NCI-H345 (cell line): ENCODE measurements at places on chromosomes 5 and 9.

DNA sequence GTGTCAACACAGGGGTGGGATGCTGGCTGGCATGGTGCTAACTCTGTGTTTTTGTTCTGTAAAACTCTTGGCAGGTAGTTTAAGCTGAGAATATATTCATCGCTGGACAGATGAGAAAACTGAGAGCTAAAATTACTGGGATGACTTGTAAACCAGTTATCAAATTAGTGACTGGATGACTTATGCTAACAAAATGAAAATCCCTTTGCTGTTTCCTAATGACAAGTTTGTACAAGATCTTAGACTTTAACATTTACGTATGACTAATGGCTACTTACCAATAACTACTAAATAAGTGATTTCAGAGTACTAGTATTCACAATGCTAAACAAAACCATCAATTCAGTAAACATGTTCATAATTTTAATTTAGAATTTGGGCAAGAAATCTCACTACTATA is 854.8 kb upstream of the ARRDC3 start:
- no peak for DNase-seq

GRCh38 chr9:20725675-20726074 is 41.6 kb downstream of the FOCAD start:
- DNase-seq = no peak

- DNase-seq = no peak
Observed at GRCh38 chr9:94563548-94563947, 8.7 kb downstream of the PCAT7 start.

GRCh38 chr5:57137401-57137800 is 36.5 kb upstream of the GPBP1 start:
- no peak for DNase-seq

GRCh38 chr9:97473717-97474116 is 27.7 kb upstream of the TMOD1 start:
- DNase-seq = no peak

GRCh38 chr9:87783180-87783579 is 57.3 kb downstream of the CTSL start:
- no peak for DNase-seq
